ENCODE measurements at places on chromosomes 3 and 15.

GRCh38 chr3:193716150-193716549 lies 123.1 kb downstream of the OPA1 start:
- no peak for DNase-seq

DNA sequence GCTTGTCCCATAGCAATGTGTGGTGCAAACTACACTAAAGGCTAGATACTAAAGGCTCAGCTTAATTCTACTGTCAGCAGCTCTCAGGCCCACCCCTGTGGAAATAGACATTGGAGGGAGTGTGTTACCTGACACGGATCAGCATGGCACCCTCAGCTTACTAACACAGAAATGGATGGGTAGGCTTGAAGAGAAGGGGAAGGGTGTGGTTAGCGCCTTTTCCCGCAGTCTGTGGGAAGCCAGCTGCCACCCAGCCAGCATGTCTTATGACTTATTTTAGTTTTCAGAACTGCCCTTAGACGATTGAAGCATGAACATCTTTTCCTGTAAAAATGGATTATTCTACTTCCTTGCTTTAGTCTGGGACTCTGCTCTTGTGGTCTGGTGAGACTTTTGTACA lies 25.8 kb upstream of the ADPGK start:
- no peak for DNase-seq

GRCh38 chr3:58034738-58035523 lies 26.7 kb downstream of the FLNB start:
- DNase-seq: peak; percentile 36

DNA sequence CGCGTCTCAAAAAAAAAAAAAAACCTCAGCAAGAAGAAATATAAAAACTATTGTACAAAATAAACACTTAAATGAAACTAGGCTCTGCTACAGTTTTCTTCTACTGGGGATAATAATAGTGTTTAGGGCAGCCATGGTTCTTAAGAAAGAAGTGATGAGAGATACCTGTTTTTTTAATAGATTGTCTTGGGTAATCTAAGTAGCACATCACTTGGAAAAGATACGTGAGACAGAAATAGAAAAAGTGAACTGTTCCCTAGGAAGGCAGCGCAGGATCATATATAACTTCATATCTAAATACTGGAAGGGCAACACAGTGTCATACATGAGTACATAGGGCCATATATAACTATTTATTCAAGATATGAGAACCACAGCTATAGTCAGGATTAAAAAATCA lies 11.9 kb downstream of the GOLGB1 start:
- no peak for DNase-seq

DNA sequence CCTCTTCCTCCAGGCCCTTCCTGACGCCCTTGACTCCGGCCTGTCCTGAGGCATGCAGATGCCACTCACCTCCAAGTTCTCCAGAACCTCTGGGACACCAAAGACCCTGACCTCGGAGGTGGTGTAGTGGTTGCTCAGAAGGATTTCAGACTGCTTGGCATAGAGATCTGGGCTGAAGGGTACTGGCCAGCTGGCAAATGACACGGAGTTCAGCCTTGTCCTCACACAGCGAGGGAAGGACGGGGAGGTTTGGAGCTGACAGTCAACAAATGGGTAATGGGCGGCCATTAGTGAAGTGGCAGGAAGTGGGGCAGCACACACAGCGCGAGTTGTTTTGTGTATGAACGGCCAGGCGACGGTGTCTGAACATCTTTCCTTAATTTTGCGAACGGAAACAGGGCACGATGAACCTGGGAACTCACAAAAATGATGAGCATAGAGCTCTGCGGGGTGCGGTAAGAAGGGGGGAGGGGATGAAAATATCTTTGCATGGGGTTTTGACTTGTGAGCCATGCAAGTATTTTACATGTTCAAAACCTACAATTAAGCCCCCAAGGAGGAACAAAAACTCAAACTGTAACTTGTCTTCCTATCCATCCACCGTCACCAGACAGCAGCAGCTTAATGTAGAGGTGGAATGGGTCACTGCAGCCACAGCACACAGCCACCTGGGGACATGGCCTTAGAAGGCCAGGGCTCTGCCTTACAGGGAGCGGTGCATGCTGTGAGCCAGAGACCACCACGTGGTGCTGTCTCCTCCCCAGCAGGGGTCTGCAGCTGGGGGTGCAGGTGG lies 43.6 kb upstream of the RPL32 start:
- DNase-seq: no peak

GRCh38 chr3:194504861-194505260 lies 18.1 kb upstream of the ATP13A3 start:
- no peak for DNase-seq

GRCh38 chr15:63602595-63602994 lies 5.4 kb downstream of the FBXL22 start:
- no peak for DNase-seq

DNA sequence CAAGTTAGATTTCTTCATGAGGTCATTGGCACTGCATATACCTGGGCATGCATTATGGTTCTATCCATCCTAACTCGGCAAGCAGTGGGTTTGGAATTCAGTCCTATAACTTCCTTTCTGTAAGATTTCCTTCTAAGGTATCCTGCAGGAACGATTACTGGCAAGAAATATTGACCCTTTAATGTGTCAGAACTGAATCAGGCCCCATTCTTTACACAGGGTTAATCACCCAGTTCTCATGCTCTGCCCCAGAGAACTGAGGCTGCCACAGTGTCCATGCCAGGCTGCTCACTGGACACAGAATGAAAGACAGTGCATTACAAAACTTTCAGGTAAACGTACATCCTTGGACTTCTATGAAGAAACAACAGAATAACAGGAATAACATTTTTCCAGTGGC lies 108.9 kb downstream of the RPL22L1 start:
- no peak for DNase-seq

GRCh38 chr15:64156652-64157331 lies 5.3 kb downstream of the SNX22 start:
- DNase-seq: no peak

DNA sequence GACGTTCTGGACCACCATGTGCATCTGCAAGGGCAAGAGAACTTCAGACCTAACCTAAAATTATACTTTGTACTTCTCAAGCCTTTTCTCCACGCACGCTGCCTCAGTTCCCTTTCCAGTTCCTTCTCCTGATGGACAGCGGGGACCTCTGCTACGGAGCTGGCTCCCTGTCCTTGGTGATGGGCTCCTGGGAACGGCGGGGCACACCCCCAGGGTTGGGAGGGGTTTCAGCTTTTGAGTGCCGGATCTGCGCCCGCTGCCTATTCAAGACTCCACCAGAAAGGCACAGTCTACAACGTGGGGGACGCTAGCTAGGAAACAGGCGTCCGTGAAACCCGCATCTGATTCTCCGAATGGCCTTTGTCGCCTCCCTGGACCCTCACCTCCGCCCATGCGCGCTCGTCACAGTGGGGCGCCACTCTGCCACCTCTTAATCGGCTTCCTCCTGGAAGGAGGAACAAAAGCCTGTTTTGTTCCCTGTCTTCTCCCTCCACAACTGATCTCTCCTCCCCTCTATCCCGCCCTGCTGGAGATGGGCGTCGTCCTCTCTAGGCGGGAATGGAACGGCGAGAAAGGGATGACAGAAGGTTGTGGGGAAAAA lies 2.2 kb downstream of the GPR149 start:
- DNase-seq: no peak

DNA sequence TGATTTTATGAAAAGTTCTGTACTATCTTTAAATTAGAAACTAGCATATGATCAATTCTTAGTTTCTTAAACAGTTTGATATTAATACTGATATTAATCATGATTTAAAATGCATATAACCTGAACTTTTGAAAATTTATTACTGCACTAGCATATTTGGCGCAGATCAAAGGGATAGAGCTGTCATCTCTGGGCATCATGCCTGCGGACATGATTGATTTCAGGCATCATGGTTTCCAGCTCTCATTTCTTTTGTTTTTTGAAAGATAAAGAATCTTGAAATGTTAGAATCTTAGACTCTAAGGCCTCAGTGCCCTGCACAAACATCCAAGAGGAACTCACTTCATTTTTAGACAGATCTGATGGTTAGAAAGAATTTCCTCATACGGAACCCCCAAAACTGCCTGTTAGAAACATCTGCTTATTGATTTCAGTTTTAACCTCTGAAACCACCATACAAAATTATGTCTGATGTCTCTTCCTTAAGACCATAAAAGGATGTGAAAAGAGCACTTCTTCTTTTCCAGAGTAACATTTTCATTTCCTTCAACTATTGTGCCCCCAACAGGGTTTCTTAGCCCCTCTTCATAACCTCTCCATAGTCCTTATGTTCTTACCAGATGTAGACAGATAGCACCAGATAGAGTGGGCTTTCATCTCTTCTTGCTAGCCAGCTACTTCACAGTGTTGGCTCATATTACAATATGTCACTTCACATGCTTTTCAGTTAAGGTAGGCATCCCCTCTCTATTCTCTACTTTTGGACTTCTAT lies 110.8 kb downstream of the BBX start:
- no peak for DNase-seq

DNA sequence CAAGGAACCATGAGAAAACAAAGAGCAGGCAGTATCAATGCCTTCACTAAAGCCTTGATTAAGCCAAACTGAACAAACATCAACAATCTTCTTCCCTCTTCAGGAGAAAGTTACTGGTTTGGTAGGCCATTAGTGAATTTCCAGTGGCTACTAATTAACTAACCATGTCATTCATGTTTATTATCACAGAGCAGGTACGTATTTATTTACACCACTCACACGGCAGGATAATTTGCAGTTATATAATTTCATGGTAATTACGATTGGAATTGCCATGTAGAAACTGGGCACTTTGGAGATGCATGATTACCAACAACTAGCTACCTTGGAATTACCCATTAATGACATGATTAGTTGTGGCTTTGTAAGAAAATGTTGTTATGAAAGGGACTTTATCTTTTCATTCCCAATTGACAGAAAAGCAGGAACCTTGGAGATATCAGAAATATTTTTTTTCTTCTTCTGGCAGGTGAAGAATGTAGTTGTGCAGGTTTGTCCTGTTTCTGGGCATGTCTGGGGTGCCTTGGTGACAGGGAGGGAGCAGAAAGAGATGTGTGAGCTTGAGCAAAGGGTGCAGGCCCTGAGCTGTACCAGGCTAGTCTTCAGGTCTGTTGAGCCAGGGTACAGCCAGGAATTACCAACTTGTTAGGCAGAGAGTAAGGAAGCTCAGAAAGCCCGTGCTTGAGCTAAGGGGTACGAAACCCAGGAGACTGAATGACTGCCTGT lies 310.7 kb downstream of the RORA start:
- no peak for DNase-seq

DNA sequence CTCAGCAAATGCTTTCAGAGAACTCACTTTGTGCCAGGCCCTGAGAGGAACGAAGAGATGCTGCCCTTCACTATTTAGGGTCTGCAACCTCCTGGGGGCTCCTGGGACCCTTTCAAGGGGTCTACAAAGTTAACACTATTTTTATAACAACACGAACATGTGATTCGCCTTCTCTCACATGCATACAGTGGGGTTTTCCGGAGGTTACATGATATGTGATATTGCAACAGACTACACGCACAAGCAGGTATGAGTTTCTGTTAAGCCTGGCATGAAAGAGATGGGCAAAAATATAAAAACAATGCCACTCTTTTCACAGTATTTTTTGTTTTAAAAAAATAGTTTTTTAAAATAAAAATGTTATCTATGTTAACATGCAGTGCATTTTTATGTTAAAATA lies 10.3 kb downstream of the STARD5 start:
- no peak for DNase-seq

DNA sequence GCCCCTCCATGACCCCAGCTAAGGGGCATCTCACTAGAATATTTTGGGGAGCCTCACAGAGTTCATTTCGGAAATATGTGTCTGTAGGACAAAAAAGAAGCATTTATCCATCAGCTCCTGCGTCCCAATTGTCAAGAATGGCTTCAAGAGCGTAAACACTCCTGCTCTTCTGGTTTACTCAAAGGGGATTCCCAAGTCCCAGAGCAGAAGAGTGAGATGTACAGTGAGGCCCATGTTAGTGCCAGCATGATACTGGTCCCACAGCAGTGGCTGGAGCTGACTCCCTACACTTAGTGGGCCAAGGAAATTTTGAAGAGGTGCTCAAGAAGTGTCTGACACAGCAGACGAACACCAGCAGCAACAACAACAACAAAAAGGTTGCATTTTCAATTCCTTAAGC lies 34.9 kb upstream of the ARL8B start:
- DNase-seq: no peak

- no peak for DNase-seq
Observed at GRCh38 chr3:156892701-156893100, 66.5 kb downstream of the LEKR1 start.

DNA sequence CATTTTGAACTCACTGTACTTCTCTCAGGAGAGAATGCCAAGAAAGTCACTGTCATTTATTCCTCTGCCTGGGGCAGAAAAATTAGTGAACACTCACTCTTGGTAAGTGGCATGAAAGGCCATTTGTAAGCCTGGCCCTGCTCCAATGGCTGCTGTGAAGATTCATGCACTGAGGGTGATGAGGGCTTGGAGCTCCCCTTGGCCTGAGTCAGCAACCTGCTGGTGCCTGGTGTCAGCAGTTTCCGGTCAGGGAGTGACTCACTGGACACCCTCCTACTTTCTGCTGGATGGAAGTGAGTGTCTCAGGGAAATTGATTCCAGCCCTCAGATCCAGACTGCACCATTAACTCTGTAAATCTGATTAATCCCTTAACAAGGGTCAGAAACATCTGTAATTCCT lies 37.6 kb downstream of the TRA2B start:
- peak; percentile 24 for DNase-seq

- DNase-seq: no peak
Observed at GRCh38 chr3:4568841-4569240, 75.7 kb downstream of the ITPR1 start.

DNA sequence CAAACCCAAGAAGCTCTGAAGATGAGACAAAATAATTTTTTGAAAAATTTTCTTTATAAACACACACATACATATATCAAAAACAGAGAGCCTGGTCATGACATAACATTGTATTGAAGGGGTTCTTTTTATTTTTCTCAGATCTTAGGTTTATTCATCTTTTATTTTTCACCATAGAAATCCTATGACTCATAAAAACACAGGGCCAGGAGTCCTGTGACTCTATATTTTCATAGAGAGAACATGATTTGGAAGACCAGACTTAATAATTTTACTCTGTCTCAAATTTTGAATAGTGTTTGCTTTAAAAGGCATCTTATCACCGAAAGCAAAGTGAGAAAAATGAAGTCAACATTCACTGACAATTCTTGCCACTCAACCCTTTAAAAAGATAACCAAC lies 57.7 kb downstream of the SUCNR1 start:
- no peak for DNase-seq

Data from activated CD4-positive, alpha-beta T cell treated with anti-CD3 and anti-CD28 coated beads for 48 hours (primary cell).